ENCODE measurements at places on chromosomes 4 and X. TPM values are rescaled to one million over a fixed set of nuclear protein-coding genes. Genes with fewer than 3 reads are reported as not detected.

BEX1 gene
- 2.2 TPM for total RNA-seq

ABCG2 gene
- 2.2 TPM for total RNA-seq

ESX1 gene
- not detected for total RNA-seq

TRAM1L1 gene
- total RNA-seq = 2.6 TPM

FRG2 gene
- total RNA-seq = not detected

FAT1 gene
- total RNA-seq = 454 TPM

S100P gene
- not detected for total RNA-seq

ZNF630 gene
- total RNA-seq = 0.32 TPM

SMIM10 gene
- total RNA-seq = 6.8 TPM

GRCh38 chr4:169092889-169093522, 83.0 kb upstream of the CBR4 start:
- no peak for DNase-seq

DNA sequence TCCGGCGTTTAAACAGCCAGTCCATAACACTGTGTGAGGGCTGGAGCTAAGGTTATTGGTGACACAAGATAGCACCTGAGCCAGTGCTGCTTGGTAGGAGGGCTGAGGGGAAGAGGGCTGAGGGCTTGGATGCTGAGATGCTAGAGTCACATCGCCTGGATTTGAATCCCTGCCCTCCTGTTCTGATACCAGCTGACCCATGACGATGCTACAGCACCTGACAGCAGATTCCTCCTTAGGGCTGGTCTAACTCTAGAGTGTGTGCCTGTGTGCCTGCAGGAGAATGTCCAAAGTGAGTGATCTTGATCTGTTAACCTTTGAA, 102.5 kb downstream of the PTTG2 start:
- no peak for DNase-seq

DNA sequence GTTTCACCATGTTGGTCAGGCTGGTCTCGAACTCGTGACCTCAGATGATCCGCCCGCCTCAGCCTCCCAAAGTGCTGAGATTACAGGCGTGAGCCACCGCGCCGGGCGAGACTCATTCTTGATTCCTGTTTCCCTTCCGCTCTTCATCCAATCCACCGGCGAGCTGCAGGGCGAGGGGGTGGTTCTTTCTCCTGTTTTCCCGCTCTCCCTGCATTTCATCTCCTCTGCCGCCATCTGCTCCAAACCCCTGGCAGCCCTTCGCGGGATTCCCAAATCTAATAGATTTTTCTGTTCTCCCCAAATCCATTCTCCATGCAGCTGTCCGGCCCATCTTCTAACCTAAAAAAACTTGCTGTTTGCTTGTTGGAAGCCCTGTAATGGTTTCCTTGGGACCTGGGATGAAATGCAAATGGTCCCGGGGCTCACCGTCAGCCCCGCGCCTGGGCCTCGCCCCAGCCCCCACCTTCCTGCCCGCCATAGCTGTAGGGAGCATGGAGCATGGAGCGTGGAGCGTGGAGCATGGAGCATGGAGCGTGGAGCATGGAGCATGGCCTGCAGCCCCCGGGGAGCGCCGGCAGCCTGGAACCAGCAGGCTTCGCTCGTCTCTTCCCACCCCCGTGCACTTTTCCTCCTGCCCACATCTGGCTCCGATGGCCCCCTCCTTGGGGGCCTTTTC, 1.1 kb downstream of the ZFP42 start:
- no peak for DNase-seq

GRCh38 chr4:106604319-106605051, 235.9 kb upstream of the GIMD1 start:
- DNase-seq = no peak

DNA sequence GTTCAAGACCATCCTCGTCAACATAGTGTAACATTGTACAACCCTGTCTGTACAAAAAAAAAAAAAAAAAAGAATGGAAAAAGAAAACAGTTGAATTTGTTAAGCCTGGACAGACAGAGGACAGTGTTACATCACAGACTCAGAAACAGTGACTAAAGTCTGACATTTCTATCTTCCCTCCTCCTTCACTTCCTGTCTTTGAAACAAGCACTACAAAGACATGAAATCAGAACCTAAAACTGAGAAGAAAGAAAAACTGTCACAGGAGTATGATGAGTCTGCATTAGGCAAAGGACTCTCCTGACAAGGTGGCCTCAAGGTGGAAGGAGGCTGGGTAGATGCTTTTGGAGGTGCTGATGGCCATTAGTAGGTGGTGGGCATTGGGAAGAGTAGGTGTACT, 126.7 kb downstream of the RBM47 start:
- DNase-seq = no peak

- DNase-seq = no peak
Observed at GRCh38 chr4:675980-676870, 1.9 kb downstream of the MYL5 start.

GRCh38 chr4:6563935-6564645, 10.9 kb upstream of the MAN2B2 start:
- DNase-seq = no peak

DNA sequence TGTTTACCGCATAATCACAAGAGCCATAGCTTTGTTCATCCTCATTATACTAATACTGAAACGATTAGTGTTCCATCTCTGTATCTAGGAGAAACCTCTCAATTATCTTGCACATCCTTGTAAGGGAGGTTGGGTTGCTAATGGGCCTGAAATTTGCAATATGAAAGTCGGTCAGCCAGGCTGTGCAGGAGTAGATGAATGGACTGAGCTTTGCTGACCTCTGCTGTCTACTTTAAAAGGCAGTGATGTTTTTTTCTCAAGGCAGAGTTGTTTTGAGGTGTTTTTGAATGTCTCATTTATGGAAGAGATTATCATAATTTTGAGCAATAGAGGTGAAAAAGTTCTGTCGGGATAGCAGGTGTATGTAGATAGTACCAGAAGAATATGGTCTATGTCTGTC, 47.9 kb upstream of the LINC00632 start:
- DNase-seq = no peak

- DNase-seq = no peak
Observed at GRCh38 chr4:37268319-37268718, 23.8 kb downstream of the NWD2 start.

DNA sequence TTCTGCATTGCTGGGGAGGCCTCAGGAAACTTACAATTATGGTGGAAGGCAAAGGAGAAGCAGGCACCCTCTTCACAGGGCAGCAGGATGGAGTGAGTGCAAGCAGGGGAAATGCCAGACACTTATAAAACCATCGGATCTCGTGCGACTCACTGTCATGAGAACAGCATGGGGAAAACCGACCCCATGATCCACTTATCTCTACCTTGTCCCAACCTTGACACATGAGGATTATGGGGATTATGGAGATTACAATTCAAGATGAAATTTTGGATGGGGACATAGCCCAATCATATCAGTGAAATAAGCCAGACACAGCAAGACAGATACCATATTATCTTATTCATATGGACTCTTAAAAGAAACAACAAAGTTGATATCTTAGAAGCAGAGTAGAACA, 134.9 kb downstream of the C4orf33 start:
- no peak for DNase-seq

DNA sequence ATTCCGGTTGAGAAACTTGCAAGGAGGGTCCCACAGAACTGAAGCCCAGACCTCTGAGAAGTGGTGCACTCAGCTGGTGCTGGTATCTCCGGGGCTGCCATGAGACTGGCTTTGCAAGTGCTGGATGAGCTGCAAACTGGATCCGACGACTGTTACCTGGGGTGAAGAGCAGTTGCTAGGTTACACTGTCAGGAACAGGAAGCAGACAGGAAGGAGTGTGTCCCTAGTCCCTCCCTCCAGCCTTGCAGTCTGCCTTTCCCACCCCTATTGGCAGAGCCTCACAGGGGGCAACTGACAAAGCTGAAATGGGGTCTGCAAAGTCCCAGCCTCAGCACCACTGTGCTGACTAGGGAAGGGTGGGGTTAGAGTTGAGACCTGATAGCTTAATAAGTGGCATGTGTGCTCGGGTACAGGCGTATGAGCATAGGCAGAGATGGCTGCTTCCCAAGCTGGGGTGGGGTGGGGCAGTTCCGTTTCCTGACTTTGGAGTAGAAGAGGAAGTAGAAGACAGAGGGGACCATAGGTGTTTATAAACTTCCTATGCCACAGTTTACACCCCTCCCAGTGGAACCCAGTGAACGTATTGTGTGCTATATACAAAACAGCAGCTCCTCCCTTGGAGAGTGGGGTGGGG, 18.0 kb downstream of the PPEF1 start:
- DNase-seq = no peak

GRCh38 chr4:168826620-168827019, 183.4 kb downstream of the CBR4 start:
- no peak for DNase-seq

DNA sequence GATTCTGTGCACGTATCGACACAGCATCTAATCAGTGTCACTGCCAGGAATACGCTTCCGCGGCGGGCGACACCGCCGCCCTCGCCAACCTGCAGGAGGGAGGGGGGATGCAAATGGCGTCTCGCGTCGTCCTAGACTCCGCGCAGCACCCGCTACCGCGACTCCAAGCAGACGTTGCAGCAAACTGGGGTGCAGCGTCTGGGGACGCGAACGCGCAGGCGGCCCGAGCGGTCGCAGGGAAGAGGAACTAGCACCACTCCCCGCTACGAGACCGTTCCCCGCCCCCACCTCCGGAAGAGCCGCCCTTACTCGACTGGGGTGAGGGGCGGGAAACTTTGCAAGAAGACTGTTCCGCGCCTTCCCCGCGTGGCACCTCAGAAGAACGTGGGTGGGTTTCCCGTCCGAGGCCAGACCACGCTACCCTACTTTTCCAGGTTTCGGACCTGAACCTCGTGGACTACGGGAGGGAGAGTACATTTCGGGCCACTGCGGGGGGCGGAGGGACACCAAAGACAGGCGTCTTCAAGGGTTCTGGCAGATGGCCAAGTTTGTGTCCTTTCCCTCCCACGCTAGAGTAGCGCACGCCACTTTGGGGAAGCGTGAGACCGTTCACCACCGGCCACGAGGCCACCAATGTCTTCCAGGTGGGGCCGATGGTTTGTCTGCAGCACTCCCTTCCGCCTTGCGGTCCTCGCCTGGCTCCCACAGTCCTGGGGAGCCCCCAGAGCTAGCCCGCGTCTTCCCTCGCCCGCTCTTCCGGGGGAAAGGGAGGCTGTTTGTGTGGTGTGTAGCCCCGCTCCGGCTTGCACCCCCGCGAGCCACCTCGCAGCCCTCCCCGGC, 78.0 kb upstream of the BCOR start:
- DNase-seq = peak; percentile 41

GRCh38 chrX:24149351-24150050, at the start of gene ZFX:
TSS of gene ZFX (plus strand) at chrX:24149729. CDS start at chrX:24172743, 23,014 bp downstream.
- peak; percentile 63 for DNase-seq

DNA sequence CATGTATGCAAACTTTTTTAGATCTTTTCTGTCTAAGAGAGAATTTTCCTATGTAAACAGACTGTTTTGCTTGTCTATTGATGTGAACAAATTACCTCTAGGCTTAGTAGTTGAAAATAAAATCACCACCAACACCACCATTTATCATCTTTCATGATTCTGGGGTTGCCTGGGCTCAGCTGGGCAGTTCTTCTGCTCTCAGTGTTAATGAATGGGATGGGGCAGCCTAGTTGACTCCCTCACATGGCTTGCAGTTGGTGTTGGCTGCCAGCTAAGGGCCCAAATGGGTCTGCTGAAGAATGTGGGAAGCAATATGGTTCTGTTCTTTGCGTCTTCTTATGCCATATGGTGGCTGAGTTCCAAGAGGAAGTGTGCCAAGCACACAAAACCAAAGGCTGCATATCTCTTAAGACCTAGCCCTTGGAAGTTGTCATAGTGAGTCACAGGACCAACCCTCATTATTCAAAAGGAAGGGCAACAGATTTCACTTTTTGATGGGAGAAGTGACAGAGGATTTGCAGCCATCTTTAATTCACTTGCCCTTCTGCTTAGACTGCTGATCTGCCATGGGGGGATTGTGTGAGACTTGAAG, 17.9 kb downstream of the REELD1 start:
- DNase-seq = no peak

GRCh38 chr4:33467291-33467690, 2747.1 kb downstream of the PCDH7 start:
- DNase-seq = no peak

GRCh38 chr4:117550085-117550484, 464.7 kb upstream of the TRAM1L1 start:
- DNase-seq = no peak
